Stimulated activated CD4-positive, alpha-beta T cell treated with anti-CD3 and anti-CD28 coated beads, Interleukin-1b, Interleukin-23, amount 100 ng/mL, for 1 hour (primary cell): ENCODE measurements at places on chromosomes 5 and 9.

DNA sequence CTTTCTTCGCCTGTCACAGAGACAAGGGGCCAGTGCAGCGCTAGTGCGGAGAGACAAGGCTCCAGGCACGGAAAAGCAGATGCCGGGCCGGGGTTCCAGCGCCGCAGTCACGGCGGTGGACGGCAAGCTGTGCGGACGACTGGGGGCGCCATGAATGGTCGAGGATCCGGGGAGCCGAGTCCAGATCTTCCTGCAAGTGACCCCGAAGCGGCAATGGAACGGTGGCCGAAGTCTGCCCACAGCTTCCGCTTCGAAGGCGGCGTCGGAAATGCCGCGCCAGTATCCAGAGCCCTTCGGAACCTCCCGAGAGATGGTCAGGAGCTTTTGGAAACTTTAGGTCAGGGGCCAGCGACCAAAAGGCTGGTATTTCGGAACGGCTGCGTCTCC lies 601 bp upstream of the FAF2 start:
- DNase-seq: no peak

- no peak for DNase-seq
Observed at GRCh38 chr9:34362614-34363214, 14.0 kb downstream of the MYORG start.

DNA sequence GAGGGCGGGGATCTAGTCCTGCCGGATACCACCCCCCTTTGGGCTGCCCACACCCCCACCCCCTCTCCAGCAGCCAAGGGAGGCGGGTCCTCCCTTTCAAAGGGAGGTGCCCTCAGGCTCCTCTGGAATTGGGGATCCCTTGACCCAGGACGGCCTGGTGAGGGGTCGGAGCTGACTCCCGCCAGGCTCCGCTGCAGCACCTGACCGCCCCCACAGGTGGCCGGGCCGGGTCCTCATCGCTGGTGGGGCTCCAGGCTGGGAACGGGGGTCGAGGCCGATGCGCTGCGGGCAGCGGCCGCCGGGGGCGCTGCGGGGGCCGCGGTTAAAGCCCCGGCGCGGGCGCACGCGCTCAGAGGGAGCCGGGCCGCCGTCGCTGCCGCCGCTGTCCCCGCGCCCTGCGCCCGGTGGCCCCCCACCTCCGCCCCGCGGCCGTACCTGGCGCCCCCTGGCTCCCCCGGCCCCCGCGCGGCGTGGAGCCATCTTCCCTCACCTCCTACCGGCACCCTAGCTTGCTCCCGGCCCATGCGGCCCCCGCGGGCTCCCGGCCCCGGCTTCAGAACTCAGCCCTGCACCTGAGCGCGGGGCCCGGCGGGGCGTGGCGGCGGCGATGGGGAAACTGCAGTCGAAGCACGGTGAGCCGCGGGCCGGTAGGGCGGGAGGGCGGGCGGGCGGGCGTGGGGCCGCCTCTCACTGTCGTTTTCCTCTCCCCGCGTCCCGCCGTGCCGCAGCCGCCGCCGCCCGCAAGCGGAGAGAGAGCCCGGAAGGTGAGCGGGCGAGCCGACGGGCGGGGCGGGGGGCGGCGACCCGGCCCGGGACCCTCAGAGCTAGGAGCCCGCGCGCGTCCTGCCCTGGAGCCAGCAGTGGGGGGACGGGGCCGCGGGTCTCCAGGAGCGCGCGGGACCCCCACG lies at the start of gene NKD2:
Gene NKD2, plus strand, starts transcription at position 352 of the 908 bp plus-strand sequence. Its CDS starts 256 bp downstream, at position 608.
- DNase-seq: no peak

- no peak for DNase-seq
Observed at GRCh38 chr9:137296670-137297664, 5.1 kb downstream of the NRARP start.

DNA sequence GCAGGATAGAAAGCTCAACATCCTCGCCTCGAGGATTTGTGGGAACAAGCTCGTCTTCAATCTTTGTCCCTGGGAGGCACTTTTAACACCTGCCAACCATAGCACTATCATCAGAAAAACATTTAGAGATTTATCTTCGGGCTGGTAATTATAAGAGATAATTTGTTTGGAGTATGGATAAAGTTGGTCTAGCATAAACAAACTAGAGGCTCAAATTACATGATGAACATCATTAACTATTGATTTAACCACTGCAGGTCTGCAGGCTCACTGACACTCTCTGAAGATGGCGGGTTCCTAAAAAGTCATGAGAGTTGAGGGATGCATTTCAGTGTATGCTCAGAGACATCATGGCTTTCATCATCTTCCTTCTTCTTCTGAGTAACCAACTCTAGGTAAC lies 25.8 kb upstream of the PCA3 start:
- DNase-seq: no peak

DNA sequence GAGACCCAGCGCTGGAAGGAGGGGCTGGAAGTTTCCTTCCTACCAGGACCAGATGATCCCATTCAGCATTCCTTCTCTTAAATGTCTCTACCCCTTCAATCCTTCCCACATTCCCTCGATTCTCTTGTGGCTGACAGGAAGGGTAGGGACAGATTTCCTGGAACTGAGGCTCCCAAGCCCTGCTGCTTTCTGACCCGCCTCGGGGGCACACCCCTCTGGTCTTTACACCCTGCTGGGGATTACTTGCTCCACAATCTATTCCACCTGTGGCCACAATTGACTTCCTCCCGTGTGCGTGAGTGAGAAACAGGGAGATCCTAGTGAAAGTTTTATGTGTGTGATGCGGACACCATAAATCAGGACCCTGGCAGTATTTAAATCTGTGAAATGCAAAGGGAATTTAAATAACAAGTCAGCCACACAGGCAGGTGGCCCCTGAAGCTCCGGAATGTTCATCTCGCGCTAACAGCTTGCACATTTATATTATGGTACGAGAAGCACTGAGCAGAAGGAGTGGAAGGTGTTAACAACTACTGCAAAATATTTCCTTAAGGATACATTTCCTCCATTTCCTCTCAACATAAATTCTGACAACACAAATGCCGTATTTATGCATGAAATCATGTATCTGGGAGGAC lies 237.5 kb downstream of the SLIT3 start:
- DNase-seq: no peak

DNA sequence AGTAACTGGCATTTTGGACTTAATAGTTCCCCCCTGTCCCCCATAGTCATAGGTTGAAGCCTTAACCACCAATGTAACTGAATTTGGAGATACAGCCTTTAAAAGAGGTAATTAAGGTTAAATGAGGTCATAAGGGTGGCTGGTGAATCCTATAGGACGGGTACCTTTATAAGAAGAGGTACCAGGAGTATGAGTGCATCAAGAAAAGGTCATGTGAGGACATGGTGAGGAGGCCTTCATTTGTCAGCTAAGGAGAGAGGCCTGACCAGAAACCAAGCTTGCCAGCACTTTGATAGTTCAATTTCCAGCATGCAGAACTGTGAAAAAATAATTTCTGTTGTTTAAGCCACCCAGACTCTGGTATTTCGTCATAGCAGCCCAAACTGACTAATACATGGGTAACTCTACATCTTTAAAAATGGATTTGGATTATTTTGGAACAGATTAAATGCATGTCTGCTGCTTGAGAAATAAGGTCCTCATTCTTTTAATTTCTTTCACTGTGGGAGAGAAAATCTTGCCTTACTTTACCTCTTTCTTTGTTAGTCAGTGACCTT lies 9.7 kb downstream of the RASA1 start:
- no peak for DNase-seq

DNA sequence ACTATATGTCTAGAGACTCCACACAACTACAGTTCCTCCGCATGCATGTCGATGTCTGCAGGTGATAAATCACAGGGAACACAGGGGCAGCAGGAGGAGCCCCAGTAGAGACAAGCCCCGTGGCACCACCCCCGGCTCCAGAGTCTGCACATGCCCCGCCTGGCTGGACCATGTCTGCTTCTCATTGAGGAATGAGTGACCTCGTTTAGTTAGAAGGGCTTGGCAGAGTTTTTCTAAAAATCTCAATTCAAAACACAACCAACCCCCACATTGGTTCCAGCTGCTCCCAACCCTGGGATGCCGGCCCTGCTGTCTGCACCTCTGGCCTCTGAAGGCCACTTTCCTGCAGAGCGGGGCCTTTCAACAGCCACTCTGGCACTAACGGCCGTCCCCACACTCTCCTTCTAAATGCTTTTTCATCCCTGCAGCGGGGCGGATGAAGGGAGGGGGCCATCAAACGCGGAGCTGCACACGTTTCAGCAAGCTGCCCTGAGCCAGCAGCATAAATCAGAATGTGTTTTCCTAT lies 106.3 kb downstream of the ROR2 start:
- no peak for DNase-seq

- DNase-seq: no peak
Observed at GRCh38 chr9:2473681-2474080, 147.9 kb upstream of the VLDLR start.

DNA sequence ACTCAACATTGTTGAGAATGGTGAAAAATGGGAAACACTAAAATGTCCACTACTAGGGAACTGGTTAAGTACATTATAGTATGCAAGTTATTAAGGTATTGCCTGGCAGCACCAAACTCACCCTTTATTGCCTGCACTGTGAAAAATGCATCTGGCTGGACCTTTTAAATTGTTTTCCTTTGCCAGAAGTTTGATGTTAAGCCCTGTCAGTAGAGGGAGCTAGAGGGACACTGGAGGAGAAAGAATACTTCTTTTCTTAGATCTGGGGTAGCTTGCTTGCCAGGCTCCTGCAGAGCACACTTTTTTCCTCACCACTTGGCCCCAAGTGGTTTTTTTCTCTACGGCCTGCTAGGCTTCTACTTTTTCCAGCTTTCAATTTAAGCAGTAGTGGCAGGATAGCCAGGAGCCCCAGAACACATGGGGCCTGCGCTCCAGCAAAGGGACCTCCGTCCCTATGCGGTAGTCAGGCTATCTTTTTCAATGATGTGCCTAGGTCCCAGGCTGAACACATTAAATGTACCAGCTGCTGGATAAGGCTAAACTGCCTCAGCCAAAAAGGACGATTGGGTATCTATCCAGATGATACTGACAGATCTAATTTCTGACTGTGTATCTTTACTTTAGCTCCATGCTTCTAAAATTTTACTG lies 8.0 kb upstream of the HABP4 start:
- no peak for DNase-seq

DNA sequence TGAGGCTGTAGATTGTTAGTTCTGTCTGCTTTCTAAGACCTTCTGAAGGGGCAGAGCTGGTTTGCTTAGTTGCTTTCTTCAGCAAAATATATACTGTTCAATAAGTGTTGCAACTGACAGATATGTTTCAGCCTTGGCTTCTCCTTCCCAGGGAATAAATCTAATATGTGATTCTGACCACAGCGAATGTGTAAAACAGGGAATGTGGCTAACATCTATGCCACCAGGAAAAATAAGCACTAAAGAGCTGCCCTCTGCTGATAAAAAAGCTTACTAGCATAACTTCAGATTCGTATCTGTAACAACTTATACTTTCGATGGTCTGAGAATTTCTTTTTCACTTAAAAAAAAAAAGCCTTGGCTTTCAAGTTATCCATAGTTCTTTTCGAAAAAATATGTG lies 13.0 kb upstream of the OSMR start:
- DNase-seq: no peak

DNA sequence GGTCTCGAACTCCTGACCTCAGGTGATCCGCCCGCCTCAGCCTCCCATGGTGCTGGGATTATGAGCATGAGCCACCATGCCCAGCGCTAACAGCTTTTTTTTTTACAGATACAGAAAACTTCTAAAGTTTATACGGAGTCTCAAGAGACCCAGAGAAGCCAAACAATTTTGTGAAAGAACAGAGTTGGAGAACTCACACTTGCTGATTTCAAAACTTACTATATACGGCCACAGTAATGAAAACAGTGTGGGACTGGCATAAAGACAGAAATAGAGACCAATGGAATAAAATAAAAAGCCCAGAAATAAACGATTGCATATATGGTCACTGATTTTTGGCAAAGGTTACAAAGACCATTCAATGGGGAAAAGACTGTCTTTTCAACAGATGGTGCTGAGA lies 85.6 kb upstream of the CACNA1B start:
- no peak for DNase-seq

- DNase-seq: no peak
Observed at GRCh38 chr5:54676481-54677340, 159.2 kb downstream of the SNX18 start.

- DNase-seq: no peak
Observed at GRCh38 chr9:99300603-99301002, 78.5 kb downstream of the SEC61B start.

DNA sequence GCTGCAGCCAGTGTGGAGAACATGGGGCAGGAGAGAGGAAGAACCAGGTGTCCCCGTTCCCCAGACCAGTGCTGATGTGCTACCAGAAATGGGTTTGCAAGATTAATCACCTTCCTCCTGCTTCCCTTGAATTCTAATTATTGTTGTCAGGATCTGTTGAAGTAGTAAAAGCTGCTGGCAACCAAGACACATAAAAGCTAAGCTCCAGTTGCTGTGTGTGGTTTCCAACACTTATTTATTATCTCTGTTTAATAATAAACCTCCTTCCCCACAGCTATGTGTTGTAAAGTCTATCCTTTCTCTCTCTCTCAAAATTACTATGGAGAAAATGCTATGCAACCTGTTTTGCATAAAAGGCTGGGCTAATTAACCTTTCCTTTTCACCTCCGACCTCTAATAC lies 2.3 kb upstream of the RETREG1 start:
- no peak for DNase-seq

DNA sequence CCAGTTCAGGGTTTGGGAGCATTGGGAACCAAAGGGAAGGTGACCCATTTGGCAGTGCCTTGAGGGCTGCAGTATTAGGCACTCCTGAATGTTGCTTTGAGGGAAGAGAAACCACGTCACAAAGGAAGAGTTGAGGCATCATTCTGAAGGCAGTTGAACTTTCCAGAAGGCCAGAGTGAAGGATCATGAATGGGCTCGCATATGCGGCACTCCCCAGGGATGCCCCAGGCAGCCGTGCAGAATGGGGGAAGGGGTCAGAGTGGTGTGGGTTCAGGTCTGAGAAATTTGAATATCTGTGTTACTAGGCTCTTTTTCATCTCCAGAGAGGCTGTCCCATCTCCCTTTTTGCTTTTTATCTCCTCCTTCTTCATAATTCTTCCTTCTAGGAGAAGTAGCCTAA lies 60.6 kb upstream of the HMHB1 start:
- DNase-seq: no peak

- DNase-seq: no peak
Observed at GRCh38 chr5:10655972-10656830, 92.3 kb downstream of the ANKRD33B start.

DNA sequence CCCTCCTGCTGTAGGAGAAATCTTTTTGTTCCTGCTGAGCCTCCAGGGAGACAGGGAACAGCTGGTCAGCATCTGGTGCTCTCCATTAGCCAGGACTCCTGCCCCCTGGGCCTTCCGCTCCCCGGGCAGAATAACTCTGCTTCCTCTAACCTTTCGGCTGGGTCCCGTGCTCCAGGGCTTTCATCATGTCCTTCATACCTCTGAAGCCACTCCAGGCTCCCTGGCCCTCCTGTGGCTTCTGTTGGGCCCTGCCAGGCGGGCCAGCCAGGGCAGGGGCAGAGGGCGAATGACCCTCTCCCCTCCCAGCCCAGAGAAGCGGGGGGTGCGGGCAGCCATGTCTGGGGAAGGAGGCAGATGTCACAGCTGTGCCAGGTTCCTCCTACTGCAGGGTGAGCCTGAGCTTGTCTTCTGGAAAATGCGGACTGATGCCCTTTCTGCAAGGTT lies 81.7 kb upstream of the LMX1B start:
- no peak for DNase-seq

- DNase-seq: no peak
Observed at GRCh38 chr9:92730897-92731296, 33.7 kb downstream of the BICD2 start.

GRCh38 chr5:4533457-4534105 lies 606.5 kb upstream of the ADAMTS16 start:
- DNase-seq: no peak

GRCh38 chr5:31568302-31568835 lies 36.3 kb downstream of the C5orf22 start:
- DNase-seq: no peak
